Ovary (tissue), 10 donors: ENCODE measurements at places on chromosomes 3 and 15. TPM values are rescaled to one million over a fixed set of nuclear protein-coding genes. Genes with fewer than 3 reads are reported as not detected.

DNA sequence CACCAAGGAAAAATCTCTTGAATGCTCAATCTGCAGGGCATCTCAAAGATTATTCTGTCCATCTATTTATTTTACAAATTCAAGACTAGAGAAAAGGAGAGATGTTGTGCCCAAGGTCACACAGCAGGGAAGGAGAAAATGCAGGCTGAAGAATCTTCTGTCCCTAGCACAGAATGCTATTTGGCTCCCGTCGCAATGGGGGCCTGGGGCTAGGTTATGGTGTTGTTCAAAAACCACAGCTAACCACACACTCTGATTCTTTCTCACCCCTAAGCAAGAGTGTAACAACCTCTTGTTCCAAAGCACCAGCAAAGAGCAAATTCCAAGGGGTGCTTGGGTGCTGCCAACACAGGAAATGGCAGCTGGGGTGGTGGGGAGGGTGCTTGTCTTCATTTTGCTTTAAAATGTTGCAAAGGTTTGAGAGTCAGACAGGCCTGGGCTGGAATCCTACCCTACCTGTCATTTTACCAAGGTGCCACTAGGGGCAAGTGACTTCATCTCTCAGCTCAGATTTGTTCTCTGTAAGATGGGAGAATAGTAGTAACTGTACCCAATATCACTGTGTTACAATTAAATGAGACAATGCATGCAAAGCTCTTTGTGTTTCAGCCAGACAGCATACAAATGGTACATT, 112.5 kb downstream of the ADAMTS9 start:
- no peaks in the 10 kb centered on the region for H3K27me3 ChIP-seq
- no peaks in the 10 kb centered on the region for H3K36me3 ChIP-seq
- no peak overlapping the region for H3K4me3 ChIP-seq

GRCh38 chr15:95887666-95888390, 442.7 kb upstream of the NR2F2 start:
- no peak for DNase-seq
- H3K4me1 ChIP-seq, result peaks cover 5% of the 10 kb centered on the region
- H3K4me3 ChIP-seq, result no peak overlapping the region
- H3K27me3 ChIP-seq, result no peaks in the 10 kb centered on the region
- no peak overlapping the region for H3K27ac ChIP-seq

DNA sequence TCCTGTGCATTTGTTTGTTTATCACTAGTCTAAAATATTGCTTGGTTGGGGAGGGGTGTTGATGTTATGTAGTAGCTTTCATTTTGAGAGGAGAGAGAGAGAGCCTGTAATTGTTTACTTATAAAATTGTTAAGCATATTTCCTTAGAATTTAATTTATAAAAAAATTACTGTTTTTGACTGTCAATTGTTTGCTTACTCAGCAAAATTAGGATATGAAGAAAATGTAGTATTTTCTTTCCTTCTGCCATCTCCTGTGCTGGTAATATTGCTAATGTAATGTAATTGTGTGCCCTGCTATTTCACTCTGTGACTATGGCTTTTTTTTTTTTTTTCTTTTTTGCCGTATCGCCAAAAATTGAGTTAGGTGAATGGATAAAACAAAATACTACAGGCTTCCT, 3.5 kb downstream of the U2SURP start:
- H3K4me3 ChIP-seq, result no peak overlapping the region
- H3K27me3 ChIP-seq, result no peaks in the 10 kb centered on the region
- no peak for DNase-seq
- peaks cover 13% of the 10 kb centered on the region for H3K4me1 ChIP-seq

GRCh38 chr15:85579957-85580694, 199.7 kb downstream of the AKAP13 start:
- no peak overlapping the region for H3K4me3 ChIP-seq
- peaks cover 17% of the 10 kb centered on the region for H3K4me1 ChIP-seq
- H3K27ac ChIP-seq, result no peak overlapping the region
- DNase-seq, result no peak
- no peaks in the 10 kb centered on the region for H3K36me3 ChIP-seq

The IGDCC3 gene
- total RNA-seq, result 1.8 TPM

The IQCB1 gene
- total RNA-seq, result 22.6 TPM

The SERPINI1 gene
- 3.4 TPM for total RNA-seq

The ZNF385D gene
- total RNA-seq, result 2.6 TPM

- peaks cover 11% of the 10 kb centered on the region for H3K4me1 ChIP-seq
- H3K4me3 ChIP-seq, result no peak overlapping the region
- no peaks in the 10 kb centered on the region for H3K27me3 ChIP-seq
- no peak for DNase-seq
- no peak overlapping the region for H3K27ac ChIP-seq
Measured at GRCh38 chr3:149702691-149703441, 45.0 kb upstream of the WWTR1 start.

DNA sequence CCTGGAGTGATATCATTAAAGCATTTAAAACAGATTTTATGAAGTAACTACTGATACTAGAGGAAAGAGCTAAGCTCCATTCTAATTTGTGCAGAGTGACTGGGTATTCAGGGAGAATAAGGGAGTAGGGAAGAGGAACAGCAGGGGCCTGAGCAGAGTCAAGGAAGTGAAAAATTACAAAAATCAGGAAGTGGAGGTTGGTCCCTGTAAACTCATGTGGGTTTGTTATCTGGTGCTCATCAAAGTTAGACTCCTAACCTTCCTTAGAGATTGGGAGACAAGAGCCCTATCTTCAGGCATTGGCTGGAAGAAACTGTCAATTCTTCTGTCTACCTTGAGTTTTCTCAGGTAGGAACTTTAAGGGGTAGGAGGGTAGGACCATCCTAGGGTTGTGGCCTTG, 82.5 kb downstream of the NEK11 start:
- H3K36me3 ChIP-seq, result no peaks in the 10 kb centered on the region
- no peak overlapping the region for H3K27ac ChIP-seq
- H3K27me3 ChIP-seq, result no peaks in the 10 kb centered on the region
- no peak for DNase-seq
- no peaks in the 10 kb centered on the region for H3K4me1 ChIP-seq
